ENCODE measurements at places on chromosomes 5 and 9. TPM values are rescaled to one million over a fixed set of nuclear protein-coding genes. Genes with fewer than 3 reads are reported as not detected.

The BASP1 gene
- total RNA-seq: not detected

GRCh38 chr5:122942164-122942914, 94.2 kb downstream of the PPIC start:
- no peak overlapping the region for H3K4me3 ChIP-seq
- no peak for DNase-seq
- H3K4me1 ChIP-seq: no peaks in the 10 kb centered on the region
- no peaks in the 10 kb centered on the region for H3K36me3 ChIP-seq
- H3K27me3 ChIP-seq: no peaks in the 10 kb centered on the region

DNA sequence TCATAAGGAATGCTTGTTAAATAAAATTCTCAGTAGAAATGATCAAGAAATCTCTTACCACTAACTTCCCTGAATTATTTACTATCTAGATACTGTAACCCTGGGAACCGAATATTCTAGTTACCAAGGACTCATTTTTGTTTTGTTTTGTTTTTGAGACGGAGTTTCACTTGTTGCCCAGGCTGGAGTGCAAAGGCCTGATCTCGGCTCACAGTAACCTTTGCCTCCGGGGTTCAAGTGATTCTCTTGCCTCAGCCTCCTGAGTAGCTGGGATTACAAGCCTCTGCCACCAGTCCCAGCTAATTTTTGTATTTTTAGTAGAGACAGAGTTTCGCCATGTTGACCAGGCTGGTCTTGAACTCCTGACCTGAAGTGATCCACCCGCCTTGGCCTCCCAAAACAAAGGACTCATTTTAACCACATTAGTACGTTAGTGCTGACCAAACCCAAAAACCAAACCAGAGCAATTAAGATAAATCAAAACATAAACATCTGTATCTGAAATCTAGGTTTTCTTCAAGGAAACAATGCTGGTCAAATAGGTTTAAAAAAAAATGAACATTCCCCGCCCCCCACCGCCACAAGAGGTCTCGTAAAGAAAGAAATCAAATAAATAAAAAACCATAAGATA, 3.7 kb downstream of the TXN start:
- no peaks in the 10 kb centered on the region for H3K27me3 ChIP-seq
- H3K27ac ChIP-seq: no peak overlapping the region
- 0 out of 2 replicates have a peak, but pooled peaks cover 4% of the 10 kb centered on the region for H3K4me1 ChIP-seq

DNA sequence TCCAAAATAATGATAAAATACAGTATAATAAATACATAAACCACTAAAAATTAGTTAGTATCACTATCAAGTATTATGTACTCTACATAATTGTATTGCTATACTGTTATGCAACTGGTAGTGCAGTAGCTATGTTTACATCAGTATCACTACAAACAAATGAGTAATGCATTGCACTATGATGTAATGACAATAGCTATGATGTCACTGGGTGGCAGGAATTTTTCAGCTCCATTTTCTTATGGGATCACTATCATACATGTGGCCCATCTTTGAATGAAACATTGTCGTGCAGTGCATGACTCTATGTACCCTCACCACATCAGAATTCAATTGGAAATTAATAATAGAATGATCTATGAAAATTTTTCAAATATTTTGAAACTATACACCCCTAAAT, 201.3 kb downstream of the MPDZ start:
- H3K27me3 ChIP-seq: no peaks in the 10 kb centered on the region
- no peaks in the 10 kb centered on the region for H3K4me1 ChIP-seq
- H3K4me3 ChIP-seq: no peak overlapping the region
- no peak overlapping the region for H3K27ac ChIP-seq

- peaks cover 32% of the 10 kb centered on the region for H3K36me3 ChIP-seq
- H3K4me1 ChIP-seq: no peaks in the 10 kb centered on the region
- no peak overlapping the region for H3K27ac ChIP-seq
- H3K27me3 ChIP-seq: 0 out of 2 replicates have a peak, but pooled peaks cover 5% of the 10 kb centered on the region
- no peak overlapping the region for H3K4me3 ChIP-seq
Measured at GRCh38 chr9:108972186-108972585, 38.0 kb downstream of the ABITRAM start.

DNA sequence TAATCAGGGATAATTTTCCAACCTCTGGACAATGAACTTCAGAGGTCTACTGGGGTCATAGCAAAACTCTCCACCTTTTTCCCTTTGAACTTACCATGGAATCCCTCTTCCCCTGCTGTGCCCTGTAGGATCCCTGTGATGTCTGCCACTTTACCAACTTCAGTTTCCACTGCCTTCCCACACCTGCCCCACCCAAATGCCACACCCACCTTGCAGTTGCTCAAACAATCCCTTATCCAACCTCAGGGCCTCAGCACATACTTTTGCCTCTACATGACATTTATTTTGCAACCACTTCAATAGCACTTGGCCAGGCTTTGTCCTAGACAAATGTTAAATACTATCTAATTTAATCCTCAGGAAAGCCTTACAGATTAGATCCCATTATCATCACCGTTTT, 463.7 kb upstream of the WWC1 start:
- H3K27ac ChIP-seq: no peak overlapping the region
- H3K27me3 ChIP-seq: peaks cover 3% of the 10 kb centered on the region
- no peak for DNase-seq
- no peaks in the 10 kb centered on the region for H3K4me1 ChIP-seq

DNA sequence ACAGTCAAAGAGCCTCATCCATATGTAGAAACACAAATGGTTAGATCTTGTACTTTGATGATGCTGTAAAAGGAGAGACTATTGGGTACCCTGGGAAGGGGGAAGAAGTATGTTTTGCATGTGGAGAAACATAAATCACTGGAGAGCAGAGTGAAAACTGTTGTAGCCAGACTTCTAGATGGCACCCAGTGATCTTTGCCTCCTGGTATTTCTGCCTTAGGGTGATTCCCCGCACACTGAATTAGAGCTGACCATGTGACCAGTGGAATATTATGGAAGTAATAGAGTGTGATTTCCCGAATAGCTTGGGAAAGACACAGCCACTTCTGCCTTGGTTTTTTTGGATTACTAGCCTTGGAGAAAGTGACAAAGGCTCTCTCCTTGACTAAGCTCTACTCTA, 174.3 kb downstream of the LPAR1 start:
- no peak overlapping the region for H3K27ac ChIP-seq
- no peak for DNase-seq
- no peaks in the 10 kb centered on the region for H3K27me3 ChIP-seq
- no peaks in the 10 kb centered on the region for H3K36me3 ChIP-seq
- H3K4me3 ChIP-seq: no peak overlapping the region

The LRRC70 gene
- 0.68 TPM for total RNA-seq

DNA sequence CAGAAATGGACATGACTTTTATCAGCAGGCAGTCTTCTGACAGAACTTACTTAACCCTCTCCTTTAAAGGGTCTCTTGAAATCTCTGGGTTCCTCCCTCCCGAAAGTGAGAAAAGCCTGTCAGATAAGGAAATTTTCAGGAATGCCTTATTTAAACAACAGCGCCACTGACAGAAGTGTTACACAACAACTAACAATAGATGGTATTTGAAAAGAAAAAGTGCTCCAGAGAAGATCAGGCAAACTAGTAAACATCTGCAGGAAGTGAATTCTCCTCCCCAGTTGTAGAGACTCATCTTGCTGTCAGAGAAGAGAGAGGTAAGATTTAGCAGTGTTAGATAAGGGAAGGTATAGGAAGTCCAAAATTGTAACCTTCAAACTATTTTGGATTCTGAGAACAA, 107.2 kb upstream of the NFIL3 start:
- H3K27me3 ChIP-seq: 0 out of 2 replicates have a peak, but pooled peaks cover 3% of the 10 kb centered on the region
- no peak overlapping the region for H3K27ac ChIP-seq
- H3K4me1 ChIP-seq: no peaks in the 10 kb centered on the region

The ANXA2R gene
- total RNA-seq: 3.3 TPM

- H3K27ac ChIP-seq: no peak overlapping the region
- no peaks in the 10 kb centered on the region for H3K4me1 ChIP-seq
Measured at GRCh38 chr5:156402387-156402921, 75.5 kb downstream of the SGCD start.

- DNase-seq: no peak
- H3K4me3 ChIP-seq: no peak overlapping the region
- H3K4me1 ChIP-seq: no peaks in the 10 kb centered on the region
- no peaks in the 10 kb centered on the region for H3K36me3 ChIP-seq
Measured at GRCh38 chr5:152331718-152332117, 73.4 kb downstream of the NMUR2 start.

The PCDHA9 gene
- 0.02 TPM for total RNA-seq

- H3K36me3 ChIP-seq: no peaks in the 10 kb centered on the region
- no peak overlapping the region for H3K4me3 ChIP-seq
Measured at GRCh38 chr9:130756037-130756436, 62.5 kb downstream of the EXOSC2 start.

DNA sequence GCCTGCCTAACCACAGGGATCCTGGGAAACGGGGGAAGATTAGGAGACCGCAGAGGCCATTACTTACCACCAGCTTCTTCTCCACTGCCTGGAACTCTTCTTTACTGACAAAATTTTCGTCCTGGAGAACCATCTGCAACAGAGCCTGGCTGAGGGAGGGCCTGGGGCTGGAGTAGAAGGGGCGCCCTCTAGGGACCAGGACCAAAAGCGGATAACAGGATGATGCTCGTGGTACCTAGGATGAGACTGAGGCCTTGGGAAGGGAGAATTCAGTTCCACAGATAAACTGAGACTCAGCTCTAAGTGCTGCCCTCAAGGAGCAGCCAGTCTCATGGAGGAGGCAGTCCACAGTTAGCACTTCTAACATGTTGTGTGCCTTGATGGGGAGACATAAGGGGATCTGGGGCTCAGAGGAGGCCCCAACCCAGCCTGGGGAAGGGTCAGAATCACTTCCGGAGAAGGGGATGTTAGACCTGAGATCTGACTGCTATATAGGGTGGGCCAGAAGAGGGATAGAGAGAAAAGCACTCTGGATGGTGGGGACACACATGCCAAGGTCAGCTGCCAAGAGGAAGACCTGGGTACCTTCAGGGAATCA, 1.2 kb downstream of the SPATA24 start:
- H3K4me3 ChIP-seq: no peak overlapping the region
- no peaks in the 10 kb centered on the region for H3K27me3 ChIP-seq
- DNase-seq: peak; percentile 49
- H3K27ac ChIP-seq: no peak overlapping the region

All from SJCRH30 (cell line).